ENCODE measurements at places on chromosomes 12 and 14. TPM values are rescaled to one million over a fixed set of nuclear protein-coding genes. Genes with fewer than 3 reads are reported as not detected.

- no peak for DNase-seq
- H3K27ac ChIP-seq = no peak overlapping the region
- H3K36me3 ChIP-seq = no peaks in the 10 kb centered on the region
- peaks cover 23% of the 10 kb centered on the region for H3K4me1 ChIP-seq
Observed at GRCh38 chr14:95293449-95293848, 26.3 kb downstream of the CLMN start.

- DNase-seq = no peak
- H3K36me3 ChIP-seq = no peaks in the 10 kb centered on the region
- no peaks in the 10 kb centered on the region for H3K27me3 ChIP-seq
- H3K4me1 ChIP-seq = peaks cover 4% of the 10 kb centered on the region
- no peak overlapping the region for H3K4me3 ChIP-seq
Observed at GRCh38 chr14:68076451-68076850, 256.9 kb downstream of the RAD51B start.

DNA sequence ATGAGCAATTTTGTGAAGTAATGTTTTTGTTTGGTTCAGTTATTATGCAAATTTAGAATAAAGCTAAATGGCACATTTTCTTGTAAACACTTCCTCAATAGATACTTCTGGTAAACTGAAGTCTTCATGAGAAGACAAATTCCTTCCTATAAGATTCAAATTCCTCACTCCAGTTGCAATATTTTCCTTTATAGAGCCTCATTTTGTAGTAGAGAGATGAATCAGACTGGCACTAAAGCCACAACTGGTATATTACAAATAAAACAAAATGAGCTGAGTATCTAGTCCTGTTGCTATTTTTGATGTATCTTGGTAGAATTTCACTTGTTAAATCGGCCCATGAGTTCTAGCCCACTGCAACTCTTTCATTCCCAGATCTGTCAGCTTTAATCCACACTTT lies 5.5 kb downstream of the LGR5 start:
- H3K27ac ChIP-seq = no peak overlapping the region
- H3K4me3 ChIP-seq = no peak overlapping the region
- H3K4me1 ChIP-seq = peaks cover 11% of the 10 kb centered on the region
- H3K27me3 ChIP-seq = peaks cover 44% of the 10 kb centered on the region

DNA sequence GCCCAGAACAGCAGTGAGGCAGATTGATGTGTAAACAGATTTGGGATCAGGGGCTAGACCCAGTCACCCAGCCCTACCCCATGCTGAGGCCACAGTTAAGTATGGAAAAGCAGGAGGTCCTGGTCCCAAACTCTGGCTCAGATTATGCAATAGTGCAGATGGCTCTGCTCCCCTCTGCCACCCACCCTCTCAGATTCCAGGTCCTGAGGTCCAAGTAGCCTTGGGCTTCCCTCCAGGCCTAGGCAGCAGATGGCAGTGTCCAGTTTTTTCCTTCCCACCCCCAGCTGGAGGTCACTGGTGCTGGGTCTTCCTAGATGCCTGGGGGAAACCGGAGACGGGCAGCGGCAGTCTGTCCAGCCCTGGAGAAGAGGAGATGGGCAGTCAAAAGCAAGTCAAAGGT lies 2.8 kb upstream of the DHH start:
- H3K36me3 ChIP-seq = peaks cover 49% of the 10 kb centered on the region
- H3K4me1 ChIP-seq = peaks cover 19% of the 10 kb centered on the region
- H3K4me3 ChIP-seq = no peak overlapping the region
- H3K27ac ChIP-seq = no peak overlapping the region

- no peak for DNase-seq
- H3K4me3 ChIP-seq = no peak overlapping the region
- no peaks in the 10 kb centered on the region for H3K36me3 ChIP-seq
- H3K27ac ChIP-seq = no peak overlapping the region
- no peaks in the 10 kb centered on the region for H3K4me1 ChIP-seq
- no peaks in the 10 kb centered on the region for H3K27me3 ChIP-seq
Observed at GRCh38 chr12:44618946-44619345, 257.2 kb downstream of the NELL2 start.

The SCN8A gene
- 3.1 TPM for total RNA-seq

The P2RX7 gene
- total RNA-seq = 11.2 TPM

DNA sequence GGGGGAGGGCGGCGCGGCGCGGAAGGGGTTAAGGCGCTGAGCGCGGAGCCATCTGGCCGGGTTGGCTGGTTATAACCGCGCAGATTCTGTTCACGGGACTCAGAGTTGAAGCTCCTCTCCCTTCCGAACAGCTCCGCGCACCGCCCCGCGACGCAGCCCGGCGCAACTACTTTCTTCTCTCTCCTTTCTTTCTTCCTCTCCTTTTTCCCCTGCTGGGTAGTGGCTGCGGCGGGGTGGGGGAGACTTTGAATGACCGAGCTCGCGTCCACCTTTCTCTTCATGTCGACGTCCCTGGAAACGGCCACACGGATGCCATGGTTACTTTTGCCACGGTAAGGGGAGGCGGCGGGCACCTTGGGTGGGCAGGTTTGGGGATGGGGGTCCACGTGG lies at the start of gene NTF3:
Gene NTF3, plus strand, starts transcription at position 98 of the 390 bp plus-strand sequence. Its CDS starts 217 bp downstream, at position 315.
- peak within 1 kb of the TSS; percentile 28 for H3K27ac ChIP-seq
- peaks cover 75% of the 10 kb centered on the region for H3K27me3 ChIP-seq
- peaks cover 7% of the 10 kb centered on the region for H3K4me1 ChIP-seq
- H3K4me3 ChIP-seq = peak within 1 kb of the TSS; percentile 63
- DNase-seq = no peak
